HTR-8/SVneo (cell line): ENCODE measurements at places on chromosomes 1 and 21.

GRCh38 chr1:59438058-59438560 is 141.2 kb downstream of the FGGY start:
- no peak for DNase-seq

DNA sequence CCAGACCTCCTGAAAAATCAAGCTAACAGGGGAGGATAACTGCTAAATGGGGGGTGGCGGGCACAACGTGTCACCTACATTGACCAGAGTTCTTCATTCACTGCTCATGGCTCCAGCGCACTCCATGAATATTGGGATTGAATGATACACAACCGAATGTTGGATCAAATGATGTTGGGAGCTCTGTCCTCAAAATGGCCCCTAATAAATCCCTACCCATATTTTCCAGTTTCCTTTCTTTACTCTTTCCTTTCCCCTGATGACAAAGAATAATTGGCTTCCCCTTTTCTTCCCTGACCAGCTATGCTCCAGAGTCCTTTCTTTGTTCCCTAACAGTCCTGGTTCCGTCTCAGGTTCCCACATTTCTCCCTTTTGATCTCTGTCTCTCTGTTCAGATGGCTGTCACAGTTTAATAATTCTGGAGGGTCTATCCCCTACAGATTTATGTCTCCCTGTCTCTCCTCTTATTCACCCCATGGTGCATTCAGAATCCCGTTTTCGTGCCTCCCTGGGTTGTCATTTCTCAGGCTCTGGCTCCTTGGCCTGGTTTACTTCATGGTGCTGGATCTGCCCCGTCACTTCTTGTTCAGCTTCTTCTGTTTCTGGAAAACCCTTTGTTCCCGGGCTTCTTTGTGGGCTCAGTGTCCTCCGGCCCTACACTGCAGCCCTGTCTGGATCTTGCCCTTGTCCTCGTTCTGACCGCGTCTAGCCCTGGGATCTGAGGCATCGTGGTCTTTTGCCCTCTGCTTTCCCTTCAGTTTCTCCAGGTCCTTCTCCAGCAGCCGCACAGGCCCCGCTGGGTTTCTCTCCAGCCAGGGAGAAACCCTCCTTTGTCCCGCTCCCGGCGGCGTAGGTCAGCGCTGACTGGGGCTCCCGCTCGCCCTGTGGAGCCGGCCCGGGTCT is 78.3 kb downstream of the NDUFS5 start:
- DNase-seq, result no peak

GRCh38 chr1:63774617-63775417 is 1.0 kb downstream of the ROR1 start:
- peak; percentile 13 for DNase-seq

DNA sequence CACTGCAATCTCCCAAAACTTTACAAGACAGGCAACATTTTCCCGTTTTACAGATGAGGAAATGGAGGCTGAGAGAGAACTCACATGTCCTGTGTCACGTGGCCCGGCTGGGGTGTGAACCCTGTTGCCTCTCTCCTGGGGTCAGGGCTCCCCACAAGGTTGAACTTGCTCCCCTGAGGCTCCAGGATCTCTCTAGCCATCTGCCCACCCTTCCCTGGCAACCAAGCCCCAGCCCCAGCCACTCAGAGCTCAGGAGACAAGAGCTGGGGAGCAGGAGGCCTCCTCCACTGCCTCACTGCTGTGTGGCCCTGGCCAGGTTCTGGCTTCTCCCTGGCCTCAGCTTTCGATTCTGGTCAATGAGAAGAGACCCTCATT is 11.8 kb downstream of the LAPTM5 start:
- no peak for DNase-seq

DNA sequence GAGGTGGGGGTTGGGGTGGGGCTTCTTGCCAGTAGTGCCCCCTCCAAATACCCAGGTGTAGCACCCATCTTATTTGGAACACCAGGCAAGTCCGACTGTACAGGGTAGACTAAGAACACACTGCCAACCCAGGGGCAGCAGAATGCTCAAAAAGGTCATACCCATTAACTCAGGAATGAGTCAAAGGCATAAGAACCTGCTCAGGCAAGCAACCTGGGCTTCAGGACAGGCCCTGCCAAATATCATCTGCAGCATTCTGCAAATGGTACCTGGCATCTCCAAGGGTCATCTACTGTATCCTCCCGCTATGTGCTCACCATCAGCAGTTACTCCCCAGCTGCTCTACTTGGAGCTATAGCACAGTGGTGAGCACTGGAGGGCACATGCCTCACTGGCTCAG is 19.4 kb downstream of the PEA15 start:
- no peak for DNase-seq

GRCh38 chr1:17826165-17826488 is 71.0 kb downstream of the ACTL8 start:
- DNase-seq, result peak; percentile 51

DNA sequence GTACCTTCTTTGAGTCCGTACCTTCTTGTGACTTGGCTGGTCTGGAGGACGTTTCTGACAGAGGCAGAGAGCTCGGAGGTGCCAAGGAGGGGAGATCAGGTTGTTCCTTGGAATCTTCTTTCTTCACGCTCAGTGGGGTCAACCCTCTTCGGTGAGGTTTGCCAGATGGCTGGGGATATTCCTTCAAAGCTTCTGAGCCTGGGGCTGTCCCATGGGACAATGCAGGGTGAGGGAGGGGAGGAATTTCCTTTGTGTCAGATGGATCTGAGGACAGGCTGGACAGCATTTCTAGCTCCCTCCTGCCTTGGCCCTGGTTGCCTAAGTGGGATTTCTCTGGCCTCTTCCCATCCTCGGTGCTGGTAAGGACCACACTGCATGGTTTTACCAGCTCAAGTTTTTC is 95.5 kb upstream of the EDN2 start:
- DNase-seq, result no peak

DNA sequence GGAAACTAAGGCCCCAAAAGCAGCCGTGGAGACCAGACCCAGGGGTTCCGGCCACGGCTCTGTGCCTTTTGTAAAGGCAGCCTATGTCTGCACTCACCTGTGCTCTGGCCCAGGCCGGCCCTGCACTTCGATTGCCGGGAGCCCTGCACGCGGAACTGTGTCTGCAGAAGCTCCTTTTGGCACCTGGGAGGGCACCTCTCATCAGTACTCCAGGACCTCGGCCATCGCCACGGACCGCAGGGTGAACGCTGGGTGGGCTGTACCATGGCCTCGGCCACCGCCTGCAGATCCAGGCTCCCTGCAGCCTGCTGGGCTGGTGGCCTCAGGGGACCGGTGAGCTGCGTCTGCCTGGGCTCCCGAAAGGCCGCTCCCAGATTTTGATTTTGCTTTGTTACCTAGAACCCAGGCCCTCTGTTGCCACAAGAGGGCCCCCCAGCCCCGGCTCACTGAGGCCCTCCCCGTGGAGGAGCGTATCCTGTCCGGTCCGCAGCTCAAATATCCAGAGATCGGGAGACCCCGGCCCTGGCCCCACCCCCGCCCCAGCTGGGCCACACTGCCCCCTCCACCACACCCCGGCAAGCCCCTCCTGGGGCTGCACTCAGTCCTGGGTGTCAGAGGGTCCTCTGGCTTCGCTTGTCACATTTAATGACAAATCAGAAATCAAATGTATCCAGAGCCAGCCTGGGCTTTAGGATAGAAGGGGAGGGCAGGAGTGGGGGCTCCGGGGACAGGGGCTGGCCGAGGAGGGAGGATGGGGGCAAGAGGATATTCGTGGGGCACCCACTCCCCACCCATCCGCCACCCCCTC is 60.2 kb upstream of the PDE9A start:
- DNase-seq, result peak; percentile 91

GRCh38 chr1:42887366-42887765 is 41.0 kb downstream of the ZNF691 start:
- no peak for DNase-seq

DNA sequence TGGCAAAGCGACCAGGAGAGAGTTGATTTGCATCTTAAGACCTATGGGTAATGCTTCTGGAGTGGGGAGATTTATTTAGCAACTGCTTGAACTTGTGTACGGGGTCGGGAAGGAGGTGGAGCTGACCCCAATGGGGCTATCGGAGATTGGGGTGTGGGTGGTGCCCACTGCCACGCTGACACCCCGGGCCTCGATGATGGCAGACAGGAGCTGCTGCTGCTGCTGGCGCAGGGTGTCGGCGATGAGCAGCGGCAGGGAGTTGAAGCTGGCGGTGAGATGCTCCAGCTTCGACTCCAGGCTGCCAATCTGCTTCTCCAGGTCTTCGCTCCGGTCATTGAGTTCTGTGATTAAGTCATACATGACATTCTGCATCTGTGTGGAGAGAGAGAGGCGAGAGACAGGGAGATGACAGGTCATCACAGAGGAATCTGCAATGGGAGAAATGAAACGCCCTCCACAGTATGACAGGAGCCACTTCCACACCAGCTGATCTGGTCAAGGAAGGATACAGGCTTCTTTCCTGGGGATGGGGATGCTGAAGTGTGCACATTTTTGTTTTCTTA is 100.0 kb upstream of the ADAR start:
- DNase-seq, result no peak

- DNase-seq, result no peak
Measured at GRCh38 chr1:222182641-222183040, 365.3 kb downstream of the HHIPL2 start.

- DNase-seq, result no peak
Measured at GRCh38 chr1:221040691-221041285, 161.5 kb downstream of the HLX start.

GRCh38 chr1:47209091-47209490 is 19.3 kb upstream of the PDZK1IP1 start:
- no peak for DNase-seq

DNA sequence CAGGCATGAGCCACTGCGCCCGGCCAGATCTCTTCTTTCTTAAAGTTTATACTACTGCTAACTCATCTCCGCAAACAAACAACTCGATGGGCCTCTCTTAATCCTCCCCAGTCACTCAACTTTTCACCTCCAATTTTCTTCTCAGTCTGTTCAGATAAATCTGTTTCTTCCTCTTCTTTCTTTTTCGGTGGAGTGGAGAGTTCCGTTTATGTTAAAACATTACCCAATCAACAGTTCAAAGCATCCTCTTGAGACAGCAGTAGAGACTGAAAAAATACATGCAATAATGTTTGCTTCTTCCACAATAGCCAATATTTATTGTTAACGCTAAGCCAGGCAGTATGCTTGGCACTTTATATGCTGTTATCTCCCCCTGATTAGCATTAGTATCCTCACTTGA is 1.4 kb upstream of the ANKRD13C start:
- DNase-seq, result no peak

- DNase-seq, result no peak
Measured at GRCh38 chr21:38012672-38013071, 96.4 kb upstream of the KCNJ6 start.

GRCh38 chr1:91596474-91596873 is 95.8 kb downstream of the CDC7 start:
- DNase-seq, result no peak

DNA sequence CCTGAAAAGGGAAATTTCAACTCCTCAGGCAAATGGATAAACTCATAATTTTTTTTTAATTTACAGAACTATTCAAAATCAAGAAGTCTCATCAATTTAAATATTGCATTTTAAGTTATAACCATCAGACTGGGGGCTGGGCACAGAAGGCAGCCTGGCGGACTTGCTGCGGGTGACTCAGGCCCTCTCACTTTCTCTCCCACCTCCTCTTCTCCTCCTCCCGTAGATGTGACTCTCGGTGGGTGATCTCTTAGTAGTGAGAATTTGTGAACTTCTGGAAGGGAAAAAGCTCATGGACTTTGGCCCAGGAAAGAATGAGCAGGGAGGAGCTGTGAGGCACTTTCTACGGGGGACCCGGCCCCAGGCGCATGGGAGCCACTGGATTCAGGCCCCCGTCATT is 32.9 kb downstream of the CLIC6 start:
- no peak for DNase-seq

- DNase-seq, result no peak
Measured at GRCh38 chr1:55069280-55069679, 29.9 kb downstream of the PCSK9 start.

- DNase-seq, result no peak
Measured at GRCh38 chr1:191206513-191207207, 729.0 kb upstream of the BRINP3 start.

- no peak for DNase-seq
Measured at GRCh38 chr1:200172311-200172710, 144.8 kb downstream of the NR5A2 start.

GRCh38 chr1:177287270-177287669 is 116.5 kb downstream of the BRINP2 start:
- DNase-seq, result no peak

DNA sequence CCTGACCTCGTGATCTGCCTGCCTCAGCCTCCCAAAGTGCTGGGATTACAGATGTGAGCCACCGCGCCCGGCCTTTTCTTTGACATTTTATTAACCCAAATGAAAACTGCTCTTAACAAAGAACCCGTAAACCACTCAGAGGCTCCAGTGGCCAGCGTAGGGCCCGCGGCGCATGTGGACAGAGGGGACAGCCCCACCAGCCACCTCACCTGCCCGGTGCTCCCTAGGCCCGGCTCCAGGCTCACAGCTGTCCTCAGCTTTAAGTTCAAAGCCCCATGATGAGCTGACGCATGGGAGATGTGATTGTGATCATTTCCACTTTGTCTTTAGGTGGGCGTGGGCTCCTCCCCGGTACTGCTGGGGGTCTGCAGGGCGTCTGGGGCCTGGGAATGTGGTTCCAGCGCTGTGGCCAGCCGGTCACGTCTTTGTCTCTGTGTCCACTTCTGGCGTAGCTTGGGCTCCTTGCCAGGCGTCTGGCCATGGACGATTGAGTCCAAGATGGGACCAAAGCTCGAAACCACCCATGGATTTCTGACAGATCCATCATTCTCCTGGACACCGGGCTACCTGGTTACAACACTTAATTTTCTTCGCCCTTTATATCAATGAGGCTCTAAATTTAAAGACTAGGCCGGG is 6.9 kb downstream of the PRKCZ start:
- DNase-seq, result no peak

DNA sequence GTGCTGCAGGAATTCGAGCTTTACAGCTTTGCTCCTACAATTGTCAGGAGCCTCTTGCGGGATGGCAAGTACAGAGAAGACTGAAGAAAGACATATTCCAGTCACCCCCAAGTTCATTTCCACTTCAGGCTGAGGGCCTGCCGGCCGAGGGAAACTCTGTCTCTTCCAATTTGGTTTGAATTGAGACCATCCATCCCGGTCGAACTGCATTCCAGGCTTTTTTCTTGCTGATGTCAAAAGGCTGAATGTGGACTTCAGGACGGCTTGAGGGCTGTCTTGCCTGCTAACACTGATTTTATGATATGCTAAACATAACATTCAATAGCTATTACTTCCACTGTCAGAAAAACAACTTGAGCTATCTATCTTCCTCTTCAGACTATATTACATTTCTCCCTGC is 79.8 kb upstream of the PLXNA2 start:
- DNase-seq, result no peak

DNA sequence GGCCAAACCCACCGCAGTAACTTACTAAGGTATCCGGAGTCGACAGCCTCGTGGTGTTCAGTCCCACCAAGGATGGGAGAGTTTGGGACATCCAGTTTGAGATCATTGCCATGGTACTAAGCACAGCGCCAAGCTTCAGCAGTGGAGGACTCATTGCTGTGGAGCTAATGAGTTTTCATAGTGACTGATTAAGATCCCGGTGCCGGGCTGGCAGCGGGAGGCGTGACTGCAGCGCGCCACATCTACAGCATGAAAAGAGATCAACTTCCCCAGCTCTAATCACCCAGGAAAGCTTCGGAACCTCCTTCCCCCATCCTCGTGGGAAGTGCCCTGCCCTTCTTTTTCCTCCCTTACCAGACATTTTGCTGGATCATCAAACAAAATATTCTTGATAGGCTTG is 149.9 kb downstream of the OLFM3 start:
- DNase-seq, result no peak
